ENCODE measurements at places on chromosomes 6 and 20.
A peak's percentile ranks its signal among the peaks of the same experiment; 100 is the strongest.

GRCh38 chr6:132392792-132393191, 8.5 kb downstream of the MOXD1 start:
- H3K27me3 ChIP-seq: peaks cover 2% of the 10 kb centered on the region
- DNase-seq: no peak
- no peak overlapping the region for H3K27ac ChIP-seq
- no peak overlapping the region for H3K4me3 ChIP-seq

GRCh38 chr6:16137451-16137801, 8.5 kb downstream of the MYLIP start:
- H3K4me1 ChIP-seq: no peaks in the 10 kb centered on the region
- H3K27me3 ChIP-seq: no peaks in the 10 kb centered on the region
- H3K4me3 ChIP-seq: no peak overlapping the region
- H3K36me3 ChIP-seq: peaks cover 6% of the 10 kb centered on the region
- no peak overlapping the region for H3K27ac ChIP-seq

DNA sequence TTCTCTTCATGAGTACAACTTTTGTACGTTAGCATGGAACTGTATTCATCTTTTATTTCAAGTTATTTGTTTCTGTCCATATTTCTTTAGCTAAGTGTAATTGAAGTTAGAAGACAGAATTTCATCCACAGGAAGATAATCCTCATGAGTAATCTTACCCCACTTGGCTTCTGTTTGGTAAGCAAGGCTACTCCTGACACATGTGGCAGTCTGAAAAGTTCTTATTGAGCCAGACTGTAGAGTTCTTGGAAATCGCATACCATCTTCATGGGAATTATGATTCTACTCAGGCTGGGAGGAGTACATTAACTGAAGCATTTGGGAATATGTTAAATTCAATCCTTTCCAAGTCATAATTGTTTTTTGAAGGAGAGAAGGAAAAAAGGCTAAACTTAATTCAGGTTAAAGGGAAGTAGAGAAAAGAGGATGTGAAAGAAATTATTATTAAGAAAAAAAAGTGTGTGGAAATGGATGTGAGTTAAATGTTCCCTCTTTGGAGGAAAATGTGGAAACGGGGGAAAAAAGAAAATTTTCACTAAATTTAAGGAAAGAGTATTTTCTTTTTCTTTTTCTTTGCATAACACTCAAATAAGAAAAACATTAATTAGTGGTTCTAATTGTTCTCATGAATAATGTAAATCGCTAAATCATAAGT, 41.5 kb upstream of the TENT5A start:
- no peaks in the 10 kb centered on the region for H3K27me3 ChIP-seq
- H3K4me3 ChIP-seq: no peak overlapping the region
- H3K27ac ChIP-seq: no peak overlapping the region
- no peak for DNase-seq

DNA sequence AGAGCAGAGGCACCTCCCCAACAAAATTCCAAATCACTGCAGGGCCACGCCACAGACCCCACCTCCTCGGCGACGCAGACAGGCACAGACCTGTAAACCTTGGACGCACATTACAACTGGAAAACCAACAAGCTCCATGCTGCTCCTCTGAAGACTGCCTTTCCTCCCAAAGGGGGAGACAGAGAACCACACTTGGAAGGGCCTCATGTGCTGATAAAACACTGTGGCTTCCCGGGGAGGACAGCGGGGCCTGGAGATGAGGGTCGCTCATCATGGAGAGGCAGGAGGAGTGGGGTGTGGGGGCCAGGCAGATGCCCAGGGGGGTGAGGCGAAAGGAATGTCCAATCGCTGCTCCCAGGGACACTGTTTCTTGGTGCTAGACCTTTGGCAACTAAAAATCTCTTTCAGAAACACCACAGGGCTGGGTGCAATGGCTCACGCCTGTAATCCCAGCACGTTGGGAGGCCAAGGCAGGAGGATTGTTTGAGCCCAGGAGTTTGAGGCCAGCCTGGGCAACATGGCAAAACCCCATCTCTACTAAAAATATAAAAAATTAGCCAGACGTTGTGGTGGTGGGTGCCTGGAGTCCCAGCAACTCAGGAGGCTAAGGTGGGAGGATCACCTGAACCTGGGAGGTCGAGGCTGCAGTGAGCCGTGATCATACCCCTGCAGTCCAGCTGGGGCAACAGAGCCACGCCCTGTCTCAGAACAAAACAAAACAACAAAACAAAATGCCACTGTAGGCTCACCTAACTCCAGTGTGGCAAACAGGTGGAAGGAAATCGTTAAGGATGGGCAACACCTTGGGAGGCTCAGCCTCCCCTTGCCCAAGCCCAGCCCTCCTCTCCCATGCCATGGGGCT, 53.8 kb downstream of the ABHD12 start:
- H3K27me3 ChIP-seq: no peaks in the 10 kb centered on the region
- DNase-seq: peak; percentile 35
- peaks cover 5% of the 10 kb centered on the region for H3K36me3 ChIP-seq
- no peak overlapping the region for H3K27ac ChIP-seq
- no peak overlapping the region for H3K4me3 ChIP-seq
- no peaks in the 10 kb centered on the region for H3K4me1 ChIP-seq

DNA sequence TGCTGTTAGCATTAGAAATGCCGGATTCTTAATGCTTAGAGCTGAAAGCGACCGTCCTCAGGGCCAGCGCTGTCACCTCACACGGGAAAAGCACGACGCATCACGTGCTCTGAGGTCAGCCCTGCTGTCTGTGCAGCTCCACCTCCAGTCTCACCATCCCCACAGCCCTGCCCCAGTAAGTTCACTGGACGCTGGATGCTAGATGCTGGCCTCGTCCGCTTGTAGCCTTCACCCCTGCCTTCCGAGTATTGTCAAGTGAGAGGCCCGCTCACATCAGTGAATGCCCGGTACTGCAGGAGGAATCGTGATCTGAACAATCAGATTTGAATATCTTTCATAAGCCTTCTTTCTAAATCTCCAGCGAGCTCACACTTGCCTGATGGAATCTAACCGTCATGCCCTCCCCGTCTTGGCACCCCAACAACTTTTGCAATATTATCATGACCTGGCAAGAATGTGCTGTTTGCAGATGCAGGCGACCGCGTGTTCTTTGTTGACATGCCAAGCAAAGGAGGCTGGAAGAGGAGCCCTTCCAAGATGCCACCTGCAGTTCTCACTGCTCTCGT, 64.9 kb downstream of the DLL1 start:
- H3K36me3 ChIP-seq: no peaks in the 10 kb centered on the region
- no peaks in the 10 kb centered on the region for H3K27me3 ChIP-seq
- DNase-seq: no peak
- H3K4me1 ChIP-seq: peaks cover 28% of the 10 kb centered on the region
- H3K4me3 ChIP-seq: no peak overlapping the region
- no peak overlapping the region for H3K27ac ChIP-seq

DNA sequence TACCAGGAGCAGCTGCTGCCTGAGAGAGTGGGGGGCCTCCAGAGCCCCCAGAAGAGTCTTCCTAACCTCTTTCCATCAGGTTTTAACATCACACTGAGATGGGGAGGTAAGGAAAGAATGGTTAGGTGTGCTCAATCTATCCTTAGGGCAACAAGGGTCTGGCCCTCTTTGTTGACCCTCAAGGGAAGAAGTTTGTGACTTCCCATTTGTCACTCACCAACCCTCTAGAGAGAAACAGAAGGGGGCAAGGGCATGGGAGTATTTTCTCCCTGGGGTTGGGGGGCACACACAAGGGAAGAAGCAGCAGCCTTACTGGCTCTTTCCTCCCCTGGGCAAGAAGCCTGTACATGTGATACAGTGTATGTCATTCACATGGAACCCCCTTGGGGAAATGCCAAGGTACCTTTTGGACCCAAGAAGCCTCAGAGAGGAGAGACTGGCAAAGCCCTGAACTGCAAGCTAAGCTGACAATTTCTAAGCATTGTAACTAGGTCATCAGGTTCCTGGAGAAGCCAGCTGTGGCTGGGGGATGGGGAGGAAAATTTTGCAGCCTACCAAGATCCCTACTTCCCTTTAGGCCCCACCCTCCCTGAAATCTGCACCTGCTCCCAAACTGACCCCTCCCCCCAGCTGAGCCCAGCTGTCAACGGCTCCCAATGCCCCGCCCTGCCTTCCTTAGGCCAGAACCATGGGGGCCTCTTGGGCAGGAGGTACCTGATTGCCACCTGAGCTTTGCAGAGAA, 14.5 kb downstream of the BCL2L1 start:
- peaks cover 26% of the 10 kb centered on the region for H3K4me1 ChIP-seq
- H3K27me3 ChIP-seq: no peaks in the 10 kb centered on the region
- no peak overlapping the region for H3K27ac ChIP-seq
- no peak overlapping the region for H3K4me3 ChIP-seq
- peaks cover 4% of the 10 kb centered on the region for H3K36me3 ChIP-seq

- H3K4me1 ChIP-seq: no peaks in the 10 kb centered on the region
- DNase-seq: no peak
- no peak overlapping the region for H3K27ac ChIP-seq
- no peaks in the 10 kb centered on the region for H3K27me3 ChIP-seq
- no peaks in the 10 kb centered on the region for H3K36me3 ChIP-seq
Observed at GRCh38 chr6:86030875-86031274, 388.2 kb upstream of the SYNCRIP start.

DNA sequence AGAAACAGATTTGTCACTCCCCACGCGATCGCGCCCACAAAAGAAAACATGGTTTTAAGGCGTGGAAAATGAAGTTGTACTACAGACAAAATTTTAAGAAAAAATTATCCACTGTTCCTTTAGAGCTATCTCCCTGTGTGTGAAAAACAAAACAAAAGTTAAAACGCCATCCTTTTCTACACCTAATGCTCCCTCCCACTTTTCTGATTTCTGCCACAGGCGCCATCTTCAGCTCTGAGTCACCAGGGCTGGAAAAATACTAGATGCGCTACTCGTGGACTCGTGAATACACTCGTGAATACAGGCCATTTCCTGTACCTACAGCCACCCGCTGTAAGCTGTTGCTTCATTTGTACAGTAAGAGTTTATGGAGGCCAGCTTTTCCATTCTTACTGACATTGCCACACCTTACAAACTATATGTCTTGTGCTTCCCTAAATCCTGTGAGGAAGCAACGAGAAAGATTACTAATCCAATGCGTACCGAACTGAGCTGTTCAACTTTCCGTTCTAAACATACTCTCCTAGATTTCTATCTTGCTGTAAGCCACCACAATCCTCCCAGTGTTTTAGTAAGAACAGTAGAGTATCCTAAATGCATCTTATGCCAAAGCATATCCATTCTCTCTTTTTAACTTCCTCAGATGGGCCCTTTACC, 773 bp upstream of the AHI1 start:
- peak; percentile 35 for DNase-seq
- peaks cover 17% of the 10 kb centered on the region for H3K4me1 ChIP-seq
- no peaks in the 10 kb centered on the region for H3K27me3 ChIP-seq

DNA sequence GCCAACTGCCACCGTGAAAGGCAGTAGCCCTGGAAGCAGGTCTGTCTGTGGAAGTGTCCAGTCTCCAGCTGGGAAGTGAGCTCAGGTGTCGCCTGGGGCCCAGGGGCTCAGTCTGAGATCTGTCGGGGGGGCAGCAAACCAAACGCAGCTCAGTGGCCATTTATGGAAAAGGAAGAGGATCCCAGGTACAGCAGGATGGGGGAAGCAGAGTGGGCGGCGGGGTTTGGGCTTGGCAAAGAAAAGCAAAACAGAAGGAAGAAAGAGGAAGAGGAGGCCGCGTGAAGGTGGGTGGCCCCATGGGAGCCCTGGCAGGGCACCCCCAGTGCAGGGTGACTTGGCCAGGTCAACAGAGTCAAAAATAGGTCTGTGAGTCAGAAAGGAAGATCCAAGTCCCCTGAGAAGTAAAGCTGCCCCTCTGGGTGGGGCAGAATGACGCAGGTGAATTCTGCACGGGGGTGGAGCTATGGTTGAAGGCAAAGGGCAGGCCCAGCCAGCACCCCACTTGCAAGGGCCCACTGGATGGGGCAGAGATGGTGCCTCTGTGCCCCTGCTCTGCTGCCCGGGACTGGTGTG, 5.3 kb downstream of the PXDC1 start:
- H3K4me3 ChIP-seq: no peak overlapping the region
- peaks cover 46% of the 10 kb centered on the region for H3K27me3 ChIP-seq
- DNase-seq: no peak
- H3K27ac ChIP-seq: no peak overlapping the region

GRCh38 chr6:15539722-15540270, 123.0 kb downstream of the DTNBP1 start:
- no peak overlapping the region for H3K27ac ChIP-seq
- DNase-seq: no peak
- no peak overlapping the region for H3K4me3 ChIP-seq
- H3K4me1 ChIP-seq: no peaks in the 10 kb centered on the region

DNA sequence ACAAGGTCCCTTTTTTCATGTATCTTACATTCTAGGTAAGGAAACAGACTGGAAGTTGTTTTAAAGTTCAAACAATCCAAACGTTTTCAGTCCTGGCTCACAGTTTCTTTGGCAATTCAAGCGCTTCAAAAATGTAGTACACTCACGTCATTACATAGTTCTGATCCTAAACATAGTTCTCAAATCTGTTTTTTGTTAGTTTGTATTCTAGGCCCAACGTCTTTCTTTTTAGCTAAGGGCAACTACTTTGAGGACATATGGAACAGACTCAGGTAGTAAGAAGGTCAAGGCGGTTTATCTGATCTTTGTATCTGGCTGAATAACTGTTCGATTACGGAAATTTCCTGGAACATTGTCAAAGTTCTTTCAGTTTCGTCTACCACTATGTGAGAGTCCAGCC, 36.9 kb upstream of the PLCB4 start:
- no peaks in the 10 kb centered on the region for H3K36me3 ChIP-seq
- no peak for DNase-seq
- H3K4me1 ChIP-seq: no peaks in the 10 kb centered on the region
- no peaks in the 10 kb centered on the region for H3K27me3 ChIP-seq

DNA sequence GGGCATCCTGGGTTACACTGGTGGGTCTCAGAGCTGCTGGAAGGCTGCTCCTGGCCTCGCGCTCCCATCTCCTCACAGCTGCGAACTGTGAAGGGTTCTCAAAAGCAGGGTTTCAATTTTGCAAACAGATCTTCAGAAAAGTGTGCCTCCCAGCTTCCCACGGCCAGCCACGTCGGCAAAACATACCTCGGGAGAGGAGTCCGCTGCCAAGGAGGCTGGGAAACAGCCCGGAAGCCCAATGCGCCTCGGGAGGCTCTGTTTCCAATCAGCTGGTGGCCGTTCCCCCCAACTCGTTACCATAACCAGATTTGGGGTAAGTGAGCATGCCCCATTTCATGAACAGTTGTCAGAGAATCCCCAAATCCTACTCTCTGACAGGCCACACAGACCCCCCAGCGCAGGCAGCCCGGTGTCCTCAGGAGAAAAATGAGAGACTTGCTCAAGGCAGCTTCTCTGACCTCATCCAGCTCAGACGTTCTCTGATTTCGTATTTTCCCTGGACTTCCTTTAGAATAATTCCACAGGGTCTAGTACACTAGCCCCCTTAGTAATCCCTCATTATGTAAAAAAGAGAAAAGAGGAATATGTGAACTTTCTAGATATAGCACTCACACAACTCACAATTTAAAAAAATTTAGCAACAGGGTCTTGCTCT, 98.4 kb downstream of the SNX5 start:
- H3K4me1 ChIP-seq: peaks cover 4% of the 10 kb centered on the region
- no peaks in the 10 kb centered on the region for H3K27me3 ChIP-seq
- no peak for DNase-seq
- H3K36me3 ChIP-seq: no peaks in the 10 kb centered on the region
- H3K27ac ChIP-seq: no peak overlapping the region
- no peak overlapping the region for H3K4me3 ChIP-seq

GRCh38 chr20:44945261-44945660, 14.9 kb downstream of the TOMM34 start:
- DNase-seq: no peak
- H3K4me1 ChIP-seq: no peaks in the 10 kb centered on the region
- H3K36me3 ChIP-seq: peaks cover 10% of the 10 kb centered on the region
- H3K4me3 ChIP-seq: no peak overlapping the region
- H3K27ac ChIP-seq: no peak overlapping the region

- H3K27ac ChIP-seq: no peak overlapping the region
- no peaks in the 10 kb centered on the region for H3K27me3 ChIP-seq
- no peak for DNase-seq
- H3K4me3 ChIP-seq: no peak overlapping the region
Observed at GRCh38 chr6:160106701-160107100, 14.9 kb upstream of the SLC22A1 start.
